Activated T-helper 1 cell treated with anti-CD3 and anti-CD28 coated beads, Interleukin-2, amount 50 U/mL, for 16 hours (primary cell): ENCODE measurements at places on chromosomes 16 and 17.

DNA sequence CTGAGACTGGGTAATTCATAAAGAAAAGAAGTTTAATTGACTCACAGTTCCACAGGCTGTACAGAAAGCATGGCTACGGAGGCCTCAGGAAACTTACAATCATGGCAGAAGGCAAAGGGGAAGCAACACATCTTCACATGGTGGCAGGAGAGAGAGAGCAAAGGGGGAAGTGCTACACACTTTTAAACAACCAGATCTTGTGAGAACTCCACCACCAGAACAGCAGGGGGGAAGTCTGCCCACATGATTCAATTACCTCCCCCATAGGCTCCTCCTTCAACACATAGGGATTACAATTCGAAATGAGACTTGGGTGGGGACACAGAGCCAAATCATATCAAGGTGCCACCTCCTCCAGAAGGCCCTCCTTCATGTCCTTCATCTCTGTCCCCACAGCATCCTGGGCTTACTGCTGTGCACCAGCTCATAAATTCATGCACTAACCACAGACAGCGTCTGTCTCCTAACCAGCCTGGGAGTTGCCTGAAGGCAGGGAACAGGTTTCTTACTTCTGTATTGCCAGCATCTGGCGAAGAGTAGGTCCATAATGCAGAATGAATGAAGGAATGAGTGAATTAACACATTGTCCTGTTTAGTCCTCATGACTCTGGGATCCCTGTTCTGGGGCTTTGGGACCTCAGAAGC, 74.4 kb downstream of the WSB1 start:
- no peak for DNase-seq

- DNase-seq = no peak
Observed at GRCh38 chr17:19337712-19338023, 24.9 kb downstream of the B9D1 start.

GRCh38 chr17:43759836-43760235, 1.2 kb upstream of the SOST start:
- DNase-seq = no peak

GRCh38 chr16:24988129-24988518, 27.0 kb downstream of the ARHGAP17 start:
- no peak for DNase-seq
